ENCODE measurements at places on chromosomes 3 and 15. TPM values are rescaled to one million over a fixed set of nuclear protein-coding genes. Genes with fewer than 3 reads are reported as not detected.

DNA sequence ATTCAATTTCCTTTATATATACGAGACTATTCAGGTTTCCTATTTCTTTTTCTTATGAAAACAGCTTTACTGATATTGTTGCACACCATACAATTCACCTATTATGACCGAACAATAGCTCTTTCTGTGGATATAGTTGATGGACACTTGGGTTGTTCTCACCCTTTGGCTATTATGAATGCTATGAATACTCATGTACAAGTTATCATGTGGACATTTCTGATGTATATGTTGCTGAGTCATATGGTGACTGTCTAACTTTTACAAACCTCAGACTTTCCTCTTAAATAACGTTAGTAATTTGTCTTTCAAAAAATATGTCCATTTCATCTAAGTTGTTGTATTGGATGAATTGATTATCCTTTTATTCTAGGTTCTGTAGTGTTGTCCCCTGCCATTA is 15.7 kb upstream of the USF3 start:
- no peak for DNase-seq

DNA sequence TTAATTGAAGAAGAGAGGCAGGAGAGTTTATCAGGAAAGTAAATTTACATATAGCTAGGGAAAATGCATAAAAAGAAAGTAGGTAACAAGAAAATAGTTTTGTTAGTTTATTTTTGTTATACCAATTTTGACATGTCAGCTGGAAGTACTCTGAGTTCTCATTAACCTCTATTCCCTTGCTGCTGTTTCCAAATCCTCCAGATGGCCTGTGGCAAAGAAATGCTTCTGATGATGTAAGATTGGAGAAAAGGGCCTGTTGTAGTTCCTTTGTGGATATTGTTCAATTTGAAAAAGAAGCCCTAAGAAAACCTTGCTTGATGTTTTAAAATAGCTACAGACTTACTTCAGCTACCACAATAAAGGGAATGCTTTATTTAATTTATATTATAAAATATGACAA is 192.9 kb upstream of the SLITRK3 start:
- no peak for DNase-seq

- DNase-seq = no peak
Observed at GRCh38 chr15:62734706-62735105, 307.8 kb upstream of the TPM1 start.

DNA sequence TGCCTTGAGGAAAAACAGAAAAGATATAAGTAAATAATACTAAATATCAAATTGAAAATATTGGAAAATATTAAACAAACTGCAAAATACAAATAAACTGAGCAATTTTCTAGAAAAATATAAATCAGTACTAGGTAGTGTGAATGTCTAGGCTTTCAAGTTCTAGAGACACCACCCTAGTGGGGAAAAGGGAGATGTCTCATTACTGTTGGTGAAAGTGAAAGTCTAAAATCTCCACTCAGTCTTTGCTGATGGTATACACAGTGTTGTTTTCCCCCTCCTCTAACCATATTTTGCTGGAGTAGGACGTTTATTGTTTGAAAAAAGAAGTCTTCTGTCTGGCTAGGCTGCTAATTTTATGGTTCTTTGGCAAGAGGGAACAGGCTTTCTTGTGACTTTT is 1368.9 kb downstream of the OTOL1 start:
- DNase-seq = no peak

The GOLIM4 gene
- 20.2 TPM for total RNA-seq

The SAXO2 gene
- total RNA-seq = 1.2 TPM

The OR5H1 gene
- not detected for total RNA-seq

The PLA2G4E gene
- not detected for total RNA-seq

The ITPKA gene
- 7.3 TPM for total RNA-seq

All from HT-29 (cell line).